ENCODE measurements at places on chromosomes 2 and 18. TPM values are rescaled to one million over a fixed set of nuclear protein-coding genes. Genes with fewer than 3 reads are reported as not detected.

DNA sequence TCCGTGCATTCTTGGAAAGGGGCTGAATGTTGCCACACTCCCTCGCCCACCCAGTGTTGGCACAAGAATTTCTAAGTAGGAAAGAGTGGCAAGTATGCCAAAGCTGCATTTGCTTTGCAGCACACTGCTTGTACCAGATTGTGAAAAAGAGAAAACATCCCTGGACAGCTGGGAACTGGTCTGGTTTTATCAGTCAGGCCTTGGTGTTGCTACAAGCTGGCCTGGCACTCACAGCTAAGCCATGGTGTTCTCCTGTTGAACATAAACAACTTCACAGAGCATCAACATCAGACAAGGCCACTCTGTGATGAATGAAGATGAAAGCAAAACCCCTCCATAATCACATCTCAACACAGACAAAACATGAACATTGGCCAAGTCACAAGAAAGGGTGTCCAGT, 4.2 kb upstream of the TRABD2A start:
- DNase-seq: no peak

DNA sequence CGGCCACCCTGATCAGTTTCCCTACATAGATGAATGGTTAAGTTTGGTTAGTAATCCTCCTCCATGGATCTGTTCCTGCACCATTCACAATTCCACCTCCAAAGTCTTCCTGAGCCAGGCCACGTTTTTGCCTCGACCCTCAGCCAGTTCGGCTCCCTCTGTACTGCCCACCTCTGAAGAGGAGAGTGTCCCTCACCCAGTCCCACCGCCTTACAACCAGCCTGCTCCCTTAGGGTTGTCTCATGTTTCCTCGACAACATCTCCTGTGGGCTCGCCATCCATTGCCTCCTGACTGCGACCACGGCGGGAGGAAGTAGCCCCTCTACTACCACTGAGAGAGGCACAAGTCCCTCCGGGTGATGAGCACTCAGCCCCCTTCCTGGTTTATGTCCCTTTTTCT, 338.0 kb upstream of the CNTNAP5 start:
- no peak for DNase-seq

- no peak for DNase-seq
These were observed 59.9 kb upstream of the SNTG2 start for GRCh38 chr2:890791-891190.

DNA sequence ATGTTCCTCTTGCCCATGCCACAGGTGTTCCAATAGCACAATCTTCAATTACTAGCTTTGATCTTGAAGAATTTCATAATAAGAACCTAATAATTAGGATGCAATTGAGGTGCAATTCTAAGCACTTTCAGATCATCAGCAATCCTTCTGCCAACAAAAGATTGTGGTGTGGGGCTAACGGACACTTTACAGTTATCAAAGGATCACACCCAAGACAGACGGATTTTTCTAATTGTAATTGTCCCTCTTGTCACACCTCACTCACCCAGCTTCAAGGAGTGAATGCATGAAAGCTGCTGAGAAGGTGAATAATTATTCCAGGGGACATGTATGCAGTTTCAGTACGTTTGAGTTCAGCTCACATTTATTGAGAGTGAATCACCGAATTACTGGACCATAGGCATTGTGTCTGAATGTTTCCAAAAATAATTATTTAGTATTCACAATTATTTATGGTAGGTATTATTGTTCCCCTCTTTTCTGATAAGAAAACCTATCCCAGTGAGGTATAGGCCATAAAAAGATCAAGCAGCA, 438.5 kb upstream of the TRIB2 start:
- no peak for DNase-seq

DNA sequence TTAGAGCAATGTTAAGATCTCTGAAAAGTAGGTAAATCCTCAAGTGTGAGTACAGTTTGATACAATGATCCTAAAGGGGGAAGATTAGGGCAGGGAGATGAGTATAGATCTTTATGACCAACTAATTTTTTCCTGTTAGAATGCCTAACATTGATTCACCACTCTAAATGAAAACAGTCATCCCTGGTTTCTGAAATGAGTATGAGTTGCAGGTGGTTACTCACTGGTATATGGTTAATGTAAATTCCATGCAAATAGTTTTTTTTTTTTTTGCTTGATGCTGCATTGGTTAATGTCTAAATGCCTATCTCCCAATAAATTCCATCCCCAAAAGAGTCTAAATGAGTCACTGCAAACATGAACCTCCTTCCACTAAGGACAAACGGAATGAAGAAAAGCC, 55.0 kb upstream of the SERPINB2 start:
- peak; percentile 10 for DNase-seq

DNA sequence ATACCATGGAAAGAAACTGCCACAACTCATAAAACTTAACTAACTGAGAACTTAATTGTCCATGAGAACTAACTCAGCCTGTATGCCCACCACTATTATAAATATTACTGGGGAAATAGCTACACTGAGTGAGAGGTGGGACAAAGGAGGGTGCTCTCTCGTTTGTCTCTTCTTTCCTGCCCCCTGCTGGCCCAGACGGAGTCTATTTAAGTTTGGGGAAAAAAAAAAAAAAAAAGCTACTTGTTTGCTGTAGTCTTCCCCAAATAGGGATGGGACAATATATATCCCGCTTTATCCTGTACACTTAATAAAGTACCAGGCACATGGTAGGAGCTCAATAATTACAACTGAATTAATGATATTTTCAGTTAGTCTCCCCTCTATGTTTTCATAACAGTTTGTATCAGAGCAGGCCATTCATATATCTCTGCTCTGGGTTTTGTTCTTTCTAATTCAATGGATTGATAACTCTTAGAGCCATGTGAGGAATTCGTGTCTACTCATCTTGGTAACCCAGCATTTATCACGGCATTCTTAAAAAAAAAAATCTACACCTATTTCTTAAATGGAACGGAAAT, 647.6 kb upstream of the PKDCC start:
- DNase-seq: peak; percentile 10

DNA sequence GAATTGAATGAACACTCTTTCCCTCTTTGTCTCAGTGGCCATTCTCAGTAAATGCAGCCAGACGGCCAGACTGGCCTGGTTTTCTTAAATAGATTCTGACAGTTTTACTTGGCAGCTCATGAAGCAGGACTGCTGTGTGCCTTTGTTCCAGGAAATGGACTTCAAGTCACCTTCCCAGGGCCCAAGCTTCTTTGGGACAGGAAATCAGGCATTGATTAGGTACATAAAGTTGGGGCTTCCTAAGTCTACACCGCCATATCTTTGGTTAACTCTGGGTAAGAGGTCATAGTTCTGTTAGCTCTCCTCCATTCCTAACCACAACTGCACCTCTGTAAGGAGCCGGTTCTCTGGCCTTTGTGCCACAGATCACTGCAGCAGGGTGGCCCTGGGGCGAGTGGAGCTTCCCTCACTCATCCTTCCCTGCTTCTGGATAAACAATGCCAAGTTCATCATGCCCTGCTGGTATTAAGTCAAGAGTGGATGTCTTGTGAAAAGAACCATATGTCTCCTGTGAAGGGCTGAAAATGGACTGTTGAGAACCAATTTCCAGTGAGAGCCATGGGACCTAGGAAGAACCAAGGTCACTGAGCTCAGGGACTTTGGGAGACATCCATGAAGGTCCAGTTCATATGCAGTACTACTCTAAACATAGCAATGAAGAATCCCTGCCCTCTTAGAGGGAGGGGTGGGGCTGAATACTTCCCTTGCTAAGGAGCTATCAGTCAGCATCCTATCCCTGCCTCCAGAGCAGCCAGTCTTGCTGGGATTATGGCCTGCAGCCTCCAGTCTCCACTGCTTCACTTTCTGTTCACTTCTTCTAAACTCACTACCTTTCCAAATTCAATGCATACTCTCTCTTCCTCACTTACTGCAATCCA, 122.6 kb upstream of the XPO1 start:
- no peak for DNase-seq

Gene C1QL2
- not detected for total RNA-seq

Data from A172 (cell line).